Gastrocnemius medialis (tissue), 4 donors: ENCODE measurements at places on chromosomes 16 and 17. TPM values are rescaled to one million over a fixed set of nuclear protein-coding genes. Genes with fewer than 3 reads are reported as not detected.

PIK3R5 gene
- 0.63 TPM for total RNA-seq

SYT17 gene
- total RNA-seq: 0.15 TPM

NRN1L gene
- 1.1 TPM for total RNA-seq

PLEKHM1 gene
- total RNA-seq: 27.5 TPM

MYH8 gene
- total RNA-seq: 0.75 TPM

SOX8 gene
- 0.91 TPM for total RNA-seq

GRIN2C gene
- 1.5 TPM for total RNA-seq

HSD17B1 gene
- 0.33 TPM for total RNA-seq

KCNH4 gene
- total RNA-seq: not detected

ADCY9 gene
- total RNA-seq: 207 TPM

- no peak overlapping the region for H3K4me3 ChIP-seq
- no peak for DNase-seq
- no peaks in the 10 kb centered on the region for H3K36me3 ChIP-seq
- H3K4me1 ChIP-seq: peaks cover 24% of the 10 kb centered on the region
- no peaks in the 10 kb centered on the region for H3K27me3 ChIP-seq
Measured at GRCh38 chr16:3066440-3066748, 954 bp downstream of the IL32 start.

DNA sequence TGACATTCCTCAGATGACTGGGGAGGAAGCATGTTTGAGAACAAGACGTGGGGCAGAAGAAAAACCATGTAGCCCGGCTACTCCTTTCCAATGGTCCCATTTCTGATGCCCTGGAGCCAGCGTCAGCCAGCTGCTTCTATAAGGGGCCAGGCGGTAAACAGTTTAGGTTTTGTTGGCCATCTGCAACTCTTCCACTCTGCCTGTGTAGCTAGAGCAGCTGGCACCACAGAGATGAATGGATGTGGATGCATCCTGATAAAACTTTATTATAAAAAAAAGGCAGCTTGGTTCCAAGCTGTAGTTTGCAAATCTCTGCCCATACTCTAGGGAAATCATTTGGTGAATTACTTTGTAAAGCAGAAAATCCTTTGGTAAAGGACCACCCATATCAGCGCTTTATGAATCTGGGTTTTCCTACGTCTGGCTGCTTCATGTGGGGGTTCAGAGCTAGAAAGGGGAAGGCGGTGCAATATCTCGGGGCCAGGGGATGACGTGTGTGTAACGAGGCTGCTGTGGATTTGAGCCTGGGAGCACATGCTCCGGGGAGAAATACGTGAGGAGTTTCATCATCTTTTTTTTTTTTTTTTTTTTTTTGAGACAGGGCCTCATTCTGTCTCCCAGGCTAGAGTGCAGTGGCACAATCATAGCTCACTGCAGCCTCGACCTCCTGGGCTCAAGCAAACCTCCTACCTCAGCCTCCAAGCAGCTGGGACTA is 3.4 kb upstream of the SRL start:
- H3K36me3 ChIP-seq: no peaks in the 10 kb centered on the region
- H3K4me3 ChIP-seq: no peak overlapping the region
- H3K27me3 ChIP-seq: no peaks in the 10 kb centered on the region
- no peak overlapping the region for H3K27ac ChIP-seq
- peaks cover 9% of the 10 kb centered on the region for H3K4me1 ChIP-seq
- no peak for DNase-seq

DNA sequence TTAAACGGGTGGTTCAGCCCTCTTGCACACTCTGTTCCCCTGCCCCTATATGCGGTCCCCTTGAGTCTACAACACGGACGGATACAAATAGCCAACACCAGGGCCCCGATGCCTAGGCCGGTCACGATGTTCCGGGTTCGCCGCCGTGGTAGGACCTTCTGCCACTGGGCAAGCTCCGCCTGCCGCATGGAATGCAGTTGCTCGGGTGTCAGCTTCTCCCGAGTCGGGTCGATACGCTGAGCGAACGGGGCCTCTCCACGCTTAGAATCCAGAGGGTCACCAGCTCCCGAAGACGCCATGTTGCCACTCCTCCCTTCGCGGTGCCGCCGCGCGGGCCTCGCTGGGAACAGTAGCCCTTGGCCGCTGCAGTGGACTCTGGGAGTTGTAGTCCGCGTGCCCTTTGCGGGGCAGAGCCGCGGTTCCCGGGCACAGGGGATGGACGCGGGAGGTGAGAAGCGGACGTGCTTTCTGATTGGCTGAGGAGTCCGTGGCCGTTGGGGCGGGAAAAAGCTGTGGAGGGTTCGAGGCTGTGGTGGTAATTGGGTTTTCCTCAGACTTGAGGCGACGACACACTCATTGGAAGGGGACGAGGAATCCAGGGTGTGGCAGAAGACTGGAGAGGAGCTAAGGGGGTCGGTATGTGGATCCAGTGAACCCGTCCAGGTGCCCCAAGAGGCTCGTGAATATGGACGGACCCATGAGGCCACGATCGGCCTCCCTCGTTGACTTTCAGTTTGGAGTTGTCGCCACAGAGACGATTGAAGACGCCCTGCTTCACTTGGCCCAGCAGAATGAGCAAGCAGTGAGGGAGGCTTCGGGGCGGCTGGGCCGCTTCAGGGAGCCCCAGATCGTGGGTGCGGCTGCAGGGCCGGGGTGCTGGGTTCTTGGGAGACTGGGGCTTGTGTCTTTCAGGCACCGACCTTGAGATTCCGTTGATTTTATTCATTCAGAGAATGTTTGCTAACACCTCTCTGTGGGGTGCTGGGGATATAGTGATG is at the start of the genes CNTD1 and COA3:
CNTD1 (plus strand) TSS at position 479 of the 998 bp plus-strand sequence; CDS start at position 686, 207 bp downstream.
COA3 (minus strand) TSS at position 322 of the 998 bp plus-strand sequence; CDS start at position 299, 23 bp downstream.
- H3K4me1 ChIP-seq: peaks cover 17% of the 10 kb centered on the region
- peak within 1 kb of the TSS; percentile 85 for H3K27ac ChIP-seq
- peak within 1 kb of the TSS; percentile 82 for H3K4me3 ChIP-seq
- H3K36me3 ChIP-seq: no peaks in the 10 kb centered on the region

- H3K27me3 ChIP-seq: no peaks in the 10 kb centered on the region
- DNase-seq: no peak
- no peak overlapping the region for H3K4me3 ChIP-seq
- H3K27ac ChIP-seq: no peak overlapping the region
- H3K36me3 ChIP-seq: no peaks in the 10 kb centered on the region
- H3K4me1 ChIP-seq: no peaks in the 10 kb centered on the region
Measured at GRCh38 chr17:36890398-36891168, 46.7 kb upstream of the LHX1 start.

DNA sequence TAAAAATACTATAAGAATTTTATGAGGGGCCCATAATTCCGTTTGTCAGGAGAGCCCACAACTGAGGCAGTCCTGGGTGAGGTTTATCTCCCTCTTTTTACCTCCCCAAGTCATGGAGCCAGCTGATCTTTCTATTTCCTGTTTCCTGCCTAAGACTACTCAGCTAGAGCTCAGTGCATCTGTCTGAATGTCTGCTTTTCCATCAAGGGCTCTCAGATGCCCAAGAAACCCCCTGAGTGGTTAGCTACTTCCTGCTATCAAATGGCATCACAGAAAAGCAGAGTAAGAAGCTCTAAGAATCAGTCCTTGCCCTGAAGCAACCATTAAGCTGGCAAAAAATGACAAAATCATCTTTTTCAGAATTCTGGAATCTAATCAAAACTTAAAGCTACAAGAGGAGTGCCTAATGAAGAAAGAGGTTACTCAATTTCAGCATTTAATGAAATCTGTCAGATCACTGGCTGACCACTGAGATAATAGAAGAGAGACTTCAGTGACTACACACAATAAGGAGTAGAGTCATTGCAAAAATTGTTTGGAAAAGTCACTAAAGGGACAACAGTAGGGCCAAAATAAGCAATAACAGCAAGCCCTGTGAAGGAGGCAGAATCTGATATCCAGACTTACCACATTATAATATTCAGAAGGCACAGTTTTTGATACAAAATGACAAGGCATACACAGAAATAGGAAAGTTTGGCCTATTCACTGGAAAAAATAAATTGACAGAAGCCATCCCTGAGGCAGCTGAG is 150.1 kb downstream of the CYB561 start:
- no peaks in the 10 kb centered on the region for H3K36me3 ChIP-seq
- H3K27ac ChIP-seq: no peak overlapping the region
- no peak for DNase-seq
- no peaks in the 10 kb centered on the region for H3K4me1 ChIP-seq
- no peaks in the 10 kb centered on the region for H3K27me3 ChIP-seq

- H3K36me3 ChIP-seq: no peaks in the 10 kb centered on the region
- H3K27me3 ChIP-seq: no peaks in the 10 kb centered on the region
- no peak overlapping the region for H3K4me3 ChIP-seq
- H3K4me1 ChIP-seq: no peaks in the 10 kb centered on the region
Measured at GRCh38 chr17:29533976-29534375, 32.9 kb downstream of the ABHD15 start.

GRCh38 chr16:78310990-78311561 is 211.6 kb downstream of the WWOX start:
- H3K36me3 ChIP-seq: no peaks in the 10 kb centered on the region
- H3K4me1 ChIP-seq: no peaks in the 10 kb centered on the region
- no peak for DNase-seq
- H3K4me3 ChIP-seq: no peak overlapping the region
- H3K27me3 ChIP-seq: no peaks in the 10 kb centered on the region
- H3K27ac ChIP-seq: no peak overlapping the region

DNA sequence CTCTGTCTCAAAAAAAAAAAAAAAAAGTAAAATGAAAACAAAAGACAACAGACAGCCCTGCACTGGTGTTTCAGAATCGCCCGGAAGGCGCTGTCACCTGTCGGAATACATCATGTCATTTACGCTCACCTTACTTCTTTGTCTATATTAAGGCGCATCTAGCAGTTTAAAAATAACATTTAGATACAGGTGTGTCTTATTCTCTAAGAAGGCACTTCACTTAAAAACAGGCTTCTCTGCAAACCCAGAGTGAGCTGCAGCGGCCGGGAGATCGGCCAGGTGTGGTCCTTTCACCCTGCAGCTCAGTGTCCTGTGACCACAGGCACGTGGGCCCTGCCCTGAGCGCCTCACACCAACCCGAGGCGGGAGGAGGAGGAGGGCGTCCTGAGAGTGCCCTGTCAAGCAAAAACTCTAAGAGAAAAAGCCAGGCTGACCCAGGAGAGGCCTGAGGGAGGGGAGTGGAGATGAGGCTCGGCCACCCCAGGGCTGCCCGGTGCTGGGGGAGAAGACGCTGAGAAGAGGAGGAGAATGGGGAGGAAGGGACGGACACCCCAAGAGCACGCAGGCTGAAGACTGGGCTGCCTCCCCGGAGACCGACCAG is 3.3 kb upstream of the LMF1 start:
- H3K27me3 ChIP-seq: peaks cover 34% of the 10 kb centered on the region
- H3K36me3 ChIP-seq: no peaks in the 10 kb centered on the region
- H3K4me3 ChIP-seq: peak overlapping the region; percentile 36
- H3K4me1 ChIP-seq: peaks cover 28% of the 10 kb centered on the region

GRCh38 chr16:2526135-2526534 is 5.1 kb downstream of the CEMP1 start:
- H3K4me1 ChIP-seq: peaks cover 7% of the 10 kb centered on the region
- peaks cover 36% of the 10 kb centered on the region for H3K36me3 ChIP-seq
- DNase-seq: no peak
- no peak overlapping the region for H3K4me3 ChIP-seq
- H3K27me3 ChIP-seq: no peaks in the 10 kb centered on the region
- H3K27ac ChIP-seq: no peak overlapping the region

- H3K27ac ChIP-seq: peak overlapping the region; percentile 77
- no peaks in the 10 kb centered on the region for H3K27me3 ChIP-seq
- DNase-seq: peak; percentile 93
- peaks cover 42% of the 10 kb centered on the region for H3K4me1 ChIP-seq
- H3K36me3 ChIP-seq: no peaks in the 10 kb centered on the region
Measured at GRCh38 chr17:82876602-82877379, 37.0 kb upstream of the ZNF750 start.
